ENCODE measurements at places on chromosomes 5 and 9.

DNA sequence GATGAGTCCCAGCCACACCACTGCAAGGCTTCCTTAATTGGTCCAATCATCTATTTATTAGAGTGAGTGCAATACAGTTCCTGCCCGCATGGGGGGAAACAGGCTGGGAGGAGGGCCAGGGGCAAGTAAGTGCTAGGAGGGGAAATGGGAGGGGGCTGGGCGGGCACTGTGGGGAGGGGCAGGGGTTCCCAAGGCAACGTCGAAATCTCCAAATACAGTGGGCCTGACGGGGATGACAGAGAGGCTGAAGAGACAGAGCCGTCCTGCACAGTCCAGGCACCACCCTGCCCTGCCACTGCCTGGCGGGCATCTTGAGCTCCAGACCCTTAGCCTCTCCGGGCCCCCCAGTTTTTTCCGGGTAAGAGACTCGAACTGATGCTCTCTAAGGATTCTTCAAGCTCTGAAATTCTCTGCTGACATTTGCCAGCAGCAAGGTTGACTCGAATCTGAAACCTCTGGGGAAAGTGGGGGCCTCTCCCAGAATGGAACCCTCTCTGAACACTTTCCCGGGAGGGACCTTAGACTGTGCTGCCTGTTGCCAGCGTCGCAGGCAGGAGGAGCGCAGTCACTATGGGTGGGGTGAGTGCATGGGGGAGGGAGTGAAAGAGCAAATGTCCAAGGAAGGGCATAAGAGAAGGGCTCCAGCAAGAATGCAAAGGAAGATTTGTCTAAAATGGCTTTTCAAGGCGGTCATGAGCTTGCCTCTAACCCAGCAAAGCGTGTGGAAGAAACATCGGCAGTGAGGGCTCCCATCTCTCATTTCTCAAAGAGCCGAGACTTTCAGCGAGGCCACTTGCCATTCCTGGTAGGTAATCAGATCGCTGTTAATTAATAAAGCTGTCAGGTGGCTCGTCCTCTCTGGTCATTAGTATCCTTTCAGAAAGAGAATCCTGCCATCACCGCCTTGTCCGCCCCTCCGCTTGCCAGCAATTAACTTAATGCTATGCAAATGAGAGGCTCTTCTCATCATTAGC lies 99.0 kb downstream of the GTF3C4 start:
- DNase-seq: no peak

DNA sequence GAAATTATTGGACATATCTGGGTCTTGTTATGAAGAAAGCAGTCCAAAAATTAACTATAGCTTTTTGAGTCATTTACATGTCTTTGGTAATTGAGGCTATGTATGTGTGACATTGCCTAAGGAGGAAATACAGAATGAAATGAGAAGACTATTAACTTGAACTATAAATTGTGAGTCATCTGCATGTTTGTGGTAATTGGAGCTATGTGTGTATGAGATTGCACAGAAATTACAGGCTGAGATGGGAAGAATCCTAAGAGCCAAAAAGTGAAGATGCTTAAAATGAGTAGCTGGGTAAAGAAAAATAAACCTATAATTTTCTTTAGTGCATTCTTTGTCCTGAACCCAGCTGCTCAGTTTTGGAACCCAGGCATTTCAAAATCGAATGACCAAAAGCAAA lies 747.6 kb upstream of the EDIL3 start:
- no peak for DNase-seq

GRCh38 chr5:72788866-72789505 lies 27.5 kb upstream of the TNPO1 start:
- no peak for DNase-seq

- DNase-seq: peak; percentile 59
Measured at GRCh38 chr9:110048403-110048975, 159.5 kb downstream of the C9orf152 start.

GRCh38 chr5:160802592-160802991 lies 49.4 kb downstream of the ATP10B start:
- DNase-seq: peak; percentile 21

GRCh38 chr5:122354293-122354692 lies 42.3 kb downstream of the SNCAIP start:
- DNase-seq: peak; percentile 44

DNA sequence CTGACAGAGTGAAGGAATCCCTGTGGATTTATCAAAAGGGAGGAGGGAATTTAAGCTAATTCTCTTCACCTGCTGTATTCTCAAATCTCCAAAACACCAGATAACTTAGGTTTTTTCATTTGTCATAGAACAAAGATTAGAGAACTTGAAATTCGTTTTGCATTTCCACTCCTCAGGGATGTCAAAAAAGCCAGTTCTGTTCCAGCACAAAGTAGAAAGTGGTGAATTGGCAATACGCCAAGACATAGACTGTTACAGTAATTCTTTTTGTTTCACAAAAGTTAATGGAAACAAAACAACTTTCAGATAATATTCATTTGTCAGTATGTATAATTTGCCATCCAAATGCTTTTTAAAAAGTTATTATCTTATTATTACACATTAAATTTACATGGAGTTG lies 15.0 kb downstream of the S1PR3 start:
- no peak for DNase-seq

- no peak for DNase-seq
Measured at GRCh38 chr9:78053627-78054026, 22.0 kb upstream of the GNAQ start.

DNA sequence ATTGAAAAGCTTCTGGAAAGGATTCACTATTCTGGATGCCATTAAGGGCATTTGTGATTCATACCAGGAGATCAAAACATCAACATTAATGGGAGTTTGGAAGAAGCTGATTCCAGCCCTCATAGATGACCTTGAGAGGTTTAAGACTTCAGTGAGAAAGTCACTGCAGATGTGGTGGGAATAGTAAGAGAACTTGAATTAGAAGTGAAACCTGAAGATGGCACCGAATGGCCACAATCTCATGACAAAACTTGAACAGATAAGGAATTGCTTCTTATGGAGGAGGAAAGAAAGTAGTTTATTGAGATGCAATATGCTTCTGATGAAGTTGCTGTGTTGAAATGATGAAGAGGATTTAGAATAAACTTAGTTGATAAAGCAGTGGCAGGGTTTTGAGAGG lies 254.6 kb upstream of the SLC24A2 start:
- DNase-seq: no peak

- peak; percentile 72 for DNase-seq
Measured at GRCh38 chr5:10452768-10453331, 11.2 kb downstream of the ROPN1L start.

- no peak for DNase-seq
Measured at GRCh38 chr9:120336021-120336752, 243.8 kb downstream of the CDK5RAP2 start.

- DNase-seq: peak; percentile 36
Measured at GRCh38 chr5:179668391-179668790, 12.4 kb downstream of the CBY3 start.

DNA sequence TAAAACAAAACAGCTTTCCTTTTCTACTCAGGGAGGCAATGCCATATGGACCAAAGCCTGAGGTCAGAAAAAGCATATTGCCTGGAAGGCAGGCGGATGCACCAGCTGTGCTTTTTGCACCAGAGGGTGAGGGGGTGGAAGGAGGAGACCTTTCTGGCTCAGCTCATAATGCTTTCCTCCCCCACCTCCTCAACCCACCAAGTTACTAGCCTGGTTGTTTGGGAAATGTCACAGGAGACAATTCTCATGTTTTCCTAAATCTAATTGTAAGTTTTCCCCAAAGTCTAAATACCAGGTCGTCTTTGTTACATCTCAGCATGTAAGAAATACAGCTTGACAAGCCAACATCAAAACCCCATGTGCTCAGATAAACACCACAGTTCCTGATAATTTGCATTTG lies 72.6 kb upstream of the DMRTA1 start:
- no peak for DNase-seq

DNA sequence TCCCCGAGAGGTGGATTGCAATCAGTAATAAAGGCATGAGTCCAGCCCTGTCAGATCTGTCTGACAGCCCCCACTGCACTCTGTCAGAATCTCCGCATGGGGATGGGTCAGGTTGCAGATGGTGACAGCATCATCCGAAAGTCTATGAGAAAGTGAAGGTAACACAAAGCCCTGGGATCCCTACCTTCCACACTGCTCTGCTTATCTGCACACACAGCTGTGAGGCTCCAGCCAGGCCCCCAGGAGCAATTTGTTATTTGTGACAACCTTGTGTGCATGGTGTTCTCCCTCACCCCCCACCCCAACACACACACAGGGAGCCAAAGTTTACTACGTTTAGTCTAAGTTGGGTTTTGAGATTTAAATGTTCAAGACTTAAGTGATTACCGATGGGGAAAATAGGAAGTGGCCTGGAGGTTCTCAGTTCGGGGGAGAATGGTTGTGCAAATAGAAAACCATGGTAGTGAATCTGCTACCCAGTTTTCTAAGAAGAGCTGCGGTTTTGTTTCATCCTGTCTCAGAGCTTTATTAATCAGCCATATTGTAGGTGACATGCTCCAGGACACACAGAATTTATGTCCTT lies 92.7 kb downstream of the SV2C start:
- DNase-seq: no peak

- no peak for DNase-seq
Measured at GRCh38 chr9:132184124-132184523, 22.3 kb downstream of the NTNG2 start.

DNA sequence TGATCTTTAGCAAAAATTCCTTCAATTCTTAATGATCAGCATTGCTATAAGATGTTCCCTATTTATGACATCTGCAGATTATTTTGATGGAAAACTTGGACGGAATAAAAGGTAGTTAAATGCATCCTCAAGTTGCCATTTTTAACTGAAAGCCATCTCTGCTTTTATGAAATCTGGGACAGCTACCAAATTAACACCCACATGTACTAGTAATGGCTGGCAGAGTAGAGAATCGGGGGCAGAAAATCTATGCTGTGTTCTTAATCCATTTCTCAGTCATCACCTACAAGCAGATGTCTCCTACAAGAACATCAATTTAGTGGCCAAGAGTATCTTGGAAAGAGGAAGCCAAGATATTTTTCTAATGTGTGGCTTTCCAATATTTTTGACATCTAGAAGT lies 22.1 kb upstream of the C9orf57 start:
- DNase-seq: peak; percentile 65

DNA sequence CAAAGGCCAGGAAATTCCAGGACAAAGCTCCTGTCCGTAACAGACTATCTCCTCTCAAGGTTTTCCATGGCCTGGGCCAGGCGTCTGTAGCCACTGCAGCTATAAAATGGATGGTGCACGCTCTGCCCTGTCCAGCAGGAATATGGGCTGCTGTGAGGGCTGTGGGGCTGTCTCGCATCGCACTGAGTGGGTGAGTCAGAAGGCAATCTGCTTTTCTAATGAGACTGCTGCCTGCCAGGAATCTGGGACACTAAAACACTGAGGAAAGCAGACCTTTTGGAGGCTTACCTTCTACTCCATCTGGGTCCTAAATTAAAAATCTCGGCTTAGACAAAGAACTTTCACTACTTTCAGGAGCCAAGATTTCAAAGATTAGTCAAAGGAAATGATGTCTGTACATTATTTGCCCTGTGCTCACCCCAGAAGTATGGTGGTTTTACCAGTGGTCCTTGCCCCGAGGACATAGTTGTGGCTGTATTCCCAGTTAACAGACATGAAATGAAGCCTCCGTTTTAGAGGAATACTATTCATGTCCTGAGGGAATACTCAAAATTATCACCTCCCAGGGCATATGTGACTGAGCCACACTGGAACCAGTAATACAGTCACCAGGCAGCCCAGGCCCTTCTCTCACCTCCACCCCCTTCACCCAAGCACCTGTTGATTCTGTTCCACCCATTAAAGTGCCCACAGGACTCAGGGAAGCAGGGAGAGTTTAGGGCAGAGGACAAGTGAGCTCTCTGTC lies 56.4 kb downstream of the PFDN1 start:
- no peak for DNase-seq

DNA sequence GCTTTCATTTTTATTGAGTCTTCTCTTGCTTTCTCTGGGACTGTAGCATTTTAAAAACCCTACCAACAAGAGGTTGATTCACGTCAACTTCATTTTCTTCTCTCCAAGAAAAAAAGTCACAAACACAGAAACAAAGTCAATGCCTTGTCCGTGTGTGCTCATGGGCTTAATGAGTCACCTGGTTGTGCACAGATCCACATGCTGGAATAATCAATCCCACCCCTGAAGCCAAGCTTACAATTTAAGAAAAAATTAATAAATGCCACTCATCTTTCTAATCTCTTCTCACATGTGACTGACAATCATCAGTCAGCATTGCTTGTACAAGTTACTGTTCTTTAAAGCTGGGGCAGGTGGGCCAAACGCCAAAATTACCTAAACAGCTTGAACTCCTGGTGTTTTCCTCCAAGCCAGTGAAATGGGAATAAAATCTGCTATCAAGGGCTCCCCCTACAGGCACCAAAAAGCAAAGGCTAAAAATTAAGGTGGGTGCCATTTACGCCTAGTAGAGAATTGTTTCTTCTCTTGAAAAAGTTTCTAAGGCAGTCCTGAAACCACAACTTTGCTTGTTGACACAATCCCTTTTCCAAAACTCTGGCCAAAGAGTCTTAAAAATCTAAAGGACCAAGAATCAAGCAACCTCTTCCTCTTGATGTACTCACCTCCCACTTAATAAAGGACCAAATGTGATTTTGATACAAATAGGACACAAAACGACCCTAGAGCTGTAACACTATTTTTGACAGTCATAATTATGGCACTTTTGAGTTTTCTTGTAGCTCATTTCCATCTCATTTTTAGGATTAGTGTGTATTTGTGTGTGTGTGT lies 21.3 kb downstream of the TRMO start:
- DNase-seq: no peak

DNA sequence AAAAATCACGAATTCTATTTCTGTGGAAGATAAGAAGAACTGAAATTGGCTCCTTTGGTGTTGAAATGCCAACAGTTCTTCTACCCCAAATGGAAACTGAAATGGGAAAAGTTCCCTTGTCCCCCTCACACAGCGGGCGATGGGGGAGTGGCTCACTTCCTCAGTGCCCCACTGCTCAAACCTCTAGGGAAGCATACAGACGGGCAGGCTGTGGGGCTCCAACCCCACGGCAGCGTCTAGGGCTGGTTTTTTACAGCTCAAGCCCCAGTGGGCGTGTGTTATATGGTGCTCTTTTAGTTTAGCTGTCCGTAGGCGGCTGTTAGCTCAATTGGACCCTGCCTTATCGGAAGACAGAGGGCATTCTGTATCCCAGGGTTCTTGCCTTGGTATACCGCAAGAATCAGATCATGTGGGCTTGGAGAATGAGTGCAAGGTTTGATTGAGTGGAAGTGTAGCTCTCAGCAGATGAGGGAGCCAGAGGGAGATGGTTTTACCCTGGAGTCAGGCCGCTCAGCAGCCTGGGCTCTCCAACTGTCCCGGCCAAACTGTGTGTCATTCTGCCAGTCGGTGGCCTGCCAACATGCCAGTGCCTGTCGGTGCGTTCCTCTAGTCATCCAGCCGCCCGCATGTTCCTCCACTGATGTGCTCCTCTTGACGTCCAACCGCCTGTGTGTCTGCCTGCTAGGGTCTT lies 166.3 kb upstream of the ZNF608 start:
- DNase-seq: no peak

DNA sequence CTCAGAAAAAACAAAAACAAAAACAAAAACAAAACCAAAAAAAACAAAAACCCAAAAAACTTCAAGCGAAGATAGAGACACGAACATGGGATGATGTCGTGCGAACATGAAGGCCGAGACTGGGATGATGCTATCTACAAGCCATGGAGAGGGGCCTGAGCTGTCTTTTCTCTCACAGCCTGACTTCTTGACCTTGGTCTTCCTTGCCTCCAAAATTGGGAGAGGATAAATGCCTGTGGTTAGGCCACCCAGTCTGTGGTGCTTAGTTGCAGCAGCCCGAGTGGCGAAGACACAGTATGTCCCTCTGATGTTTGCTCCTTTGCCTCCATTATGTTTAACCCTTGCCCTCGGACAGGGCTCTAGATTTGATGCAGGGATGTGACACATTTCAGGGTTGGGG lies 130.4 kb upstream of the BASP1 start:
- DNase-seq: no peak
